BE2C (cell line): ENCODE measurements at places on chromosomes 7 and 10.

GRCh38 chr7:100366411-100367250 lies 6.7 kb upstream of the PILRA start:
- DNase-seq: no peak

DNA sequence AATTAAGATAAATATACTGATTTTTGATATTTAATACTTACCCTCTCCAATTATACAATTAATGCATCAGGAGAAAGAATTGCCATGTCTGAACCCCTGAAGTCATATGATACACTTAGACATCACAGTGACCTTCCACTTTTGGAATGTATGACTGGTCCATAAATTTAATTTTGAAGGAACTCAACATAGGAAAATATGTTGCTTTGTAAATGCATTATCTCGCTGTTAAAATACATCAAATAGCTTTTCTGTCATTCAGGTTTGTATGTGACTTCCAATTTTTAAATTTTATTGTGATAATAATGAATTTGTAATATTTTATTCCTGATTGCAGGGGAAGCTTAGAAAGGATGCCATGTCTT lies 631.9 kb upstream of the ANKRD30A start:
- DNase-seq: no peak

DNA sequence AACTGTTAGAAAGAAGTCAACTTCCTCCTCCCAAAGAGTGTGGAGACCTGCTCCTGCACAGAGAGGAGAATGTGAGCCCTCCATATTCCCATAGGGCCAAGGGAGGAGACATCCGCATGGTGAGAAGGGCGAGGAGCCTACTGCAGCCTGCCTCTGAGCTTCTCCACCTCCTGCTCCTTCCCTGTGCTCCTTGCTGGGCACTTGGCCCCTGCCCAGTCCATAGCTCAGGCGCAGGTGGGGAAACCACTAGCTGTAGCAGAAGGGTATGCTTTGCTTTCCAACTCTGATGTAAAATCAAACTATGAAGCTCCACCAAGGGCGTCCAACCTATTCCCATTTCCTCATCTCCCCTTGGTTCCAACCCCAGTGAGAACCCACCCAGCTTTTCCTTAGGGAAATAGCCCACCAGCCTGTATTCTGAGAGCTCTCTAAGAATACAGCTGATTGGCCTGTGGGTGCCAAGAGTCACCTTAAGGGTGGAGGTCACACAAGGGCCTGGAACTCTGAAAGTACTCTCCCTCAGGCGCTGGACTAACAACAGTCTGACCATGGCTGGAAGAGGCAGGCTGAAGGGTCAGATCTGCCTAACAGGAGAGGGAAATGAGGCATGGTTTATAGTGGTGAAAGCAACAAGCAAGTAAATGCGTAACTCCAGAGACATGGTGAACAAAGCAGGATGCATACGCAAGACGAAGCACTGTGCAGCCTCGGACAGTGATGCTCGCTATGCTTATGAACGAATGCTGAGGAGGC lies 13.9 kb downstream of the ZNF488 start:
- no peak for DNase-seq

DNA sequence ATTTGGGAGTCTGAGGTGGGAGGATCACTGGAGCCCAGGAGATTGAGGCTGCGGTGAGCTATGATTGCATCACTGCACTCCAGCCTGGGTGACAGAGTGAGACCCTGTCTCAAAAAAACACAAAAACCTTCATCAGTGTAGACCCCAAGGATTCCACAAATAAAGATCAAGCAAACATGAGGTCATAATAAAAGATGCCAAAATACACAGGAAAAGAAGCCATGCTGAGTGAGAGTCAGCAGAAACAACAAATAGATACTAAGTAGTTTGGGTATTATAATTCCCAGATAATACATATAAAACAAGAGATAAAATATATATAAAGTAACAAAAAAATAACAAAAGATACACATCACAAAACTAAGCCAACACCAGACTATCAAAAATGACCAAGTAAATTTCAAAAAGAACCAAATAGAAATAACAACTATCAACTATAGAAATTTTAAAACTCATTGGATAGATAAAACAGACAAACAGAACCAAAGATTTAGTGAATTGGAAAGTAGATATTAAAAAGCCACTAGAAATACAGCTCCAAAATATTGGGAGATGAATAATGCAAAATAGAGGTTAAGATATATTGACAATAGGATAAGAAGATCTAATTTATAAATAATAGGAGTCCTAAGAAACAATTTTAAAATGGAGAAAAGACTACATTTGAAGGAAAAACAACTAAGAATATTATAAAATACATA lies 48.9 kb upstream of the FHIP2A start:
- DNase-seq: no peak

DNA sequence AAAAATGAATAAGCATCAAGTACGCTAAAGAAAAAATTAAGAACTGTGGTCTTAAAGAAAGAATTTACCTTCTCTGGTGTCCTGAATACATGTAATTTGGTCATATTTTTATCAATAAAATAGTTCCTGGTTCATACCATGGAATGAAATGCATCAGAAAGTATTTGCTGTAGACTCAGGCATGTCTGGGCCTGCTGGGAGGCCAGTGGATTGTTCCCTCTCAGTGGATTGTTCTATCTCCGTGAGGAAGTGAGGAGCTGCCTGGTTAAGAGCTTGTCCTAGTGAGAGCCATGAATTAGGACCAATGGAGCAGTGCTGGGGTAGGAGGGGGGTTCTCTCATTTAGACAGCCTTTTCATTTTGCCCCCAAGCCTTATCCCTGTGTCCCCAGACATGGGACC lies 211.7 kb upstream of the HABP2 start:
- no peak for DNase-seq

GRCh38 chr10:132423966-132424861 lies 27.2 kb downstream of the PWWP2B start:
- DNase-seq: no peak

GRCh38 chr10:45557275-45557905 lies 115.2 kb downstream of the ZFAND4 start:
- no peak for DNase-seq

GRCh38 chr7:44291066-44291732 lies 34.2 kb downstream of the CAMK2B start:
- DNase-seq: peak; percentile 3

GRCh38 chr7:30927559-30927958 lies 15.9 kb downstream of the AQP1 start:
- DNase-seq: no peak

- peak; percentile 23 for DNase-seq
Measured at GRCh38 chr10:123835575-123835974, 56.0 kb downstream of the CPXM2 start.

DNA sequence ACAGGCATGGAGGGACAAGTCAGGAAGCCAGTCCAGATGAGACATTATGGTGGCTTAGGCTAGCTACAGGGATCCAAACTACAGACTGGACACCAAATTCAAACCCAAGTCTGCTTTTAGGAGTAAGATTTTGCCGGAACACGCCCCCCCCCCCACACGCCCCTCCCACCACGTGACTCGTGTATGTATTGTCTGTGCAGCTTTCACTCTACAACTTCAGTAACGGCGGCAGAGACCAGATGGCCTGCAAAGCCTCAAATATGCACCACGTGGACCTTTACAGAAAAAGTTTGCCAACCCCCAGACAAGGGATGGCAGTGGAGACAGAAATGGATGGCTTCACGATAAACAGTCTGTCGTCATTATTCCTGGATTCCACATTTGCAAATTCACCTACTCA lies 14.5 kb downstream of the HIPK2 start:
- DNase-seq: no peak

GRCh38 chr10:113480851-113481502 lies 71.9 kb upstream of the HABP2 start:
- DNase-seq: no peak

- no peak for DNase-seq
Measured at GRCh38 chr7:129258649-129259389, 34.0 kb downstream of the AHCYL2 start.

DNA sequence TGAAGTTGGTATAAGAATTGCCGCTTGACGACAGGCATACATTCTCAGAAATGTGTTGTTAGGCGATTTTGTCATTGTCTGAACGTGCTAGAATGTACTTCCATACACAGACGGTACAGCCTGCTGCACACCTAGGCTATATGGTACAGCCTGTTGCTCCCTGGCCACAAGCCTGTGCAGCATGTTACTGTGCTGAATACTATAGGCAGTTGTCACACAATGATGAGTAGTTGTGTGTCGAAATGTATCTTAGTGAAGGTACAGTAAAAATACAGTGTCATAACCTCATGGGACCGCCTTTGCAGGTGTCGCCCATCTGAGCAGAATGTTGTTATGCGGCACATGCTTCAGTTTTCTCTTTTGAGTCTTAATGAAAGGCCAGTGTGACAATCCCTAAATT lies 66.5 kb downstream of the SHH start:
- DNase-seq: no peak

DNA sequence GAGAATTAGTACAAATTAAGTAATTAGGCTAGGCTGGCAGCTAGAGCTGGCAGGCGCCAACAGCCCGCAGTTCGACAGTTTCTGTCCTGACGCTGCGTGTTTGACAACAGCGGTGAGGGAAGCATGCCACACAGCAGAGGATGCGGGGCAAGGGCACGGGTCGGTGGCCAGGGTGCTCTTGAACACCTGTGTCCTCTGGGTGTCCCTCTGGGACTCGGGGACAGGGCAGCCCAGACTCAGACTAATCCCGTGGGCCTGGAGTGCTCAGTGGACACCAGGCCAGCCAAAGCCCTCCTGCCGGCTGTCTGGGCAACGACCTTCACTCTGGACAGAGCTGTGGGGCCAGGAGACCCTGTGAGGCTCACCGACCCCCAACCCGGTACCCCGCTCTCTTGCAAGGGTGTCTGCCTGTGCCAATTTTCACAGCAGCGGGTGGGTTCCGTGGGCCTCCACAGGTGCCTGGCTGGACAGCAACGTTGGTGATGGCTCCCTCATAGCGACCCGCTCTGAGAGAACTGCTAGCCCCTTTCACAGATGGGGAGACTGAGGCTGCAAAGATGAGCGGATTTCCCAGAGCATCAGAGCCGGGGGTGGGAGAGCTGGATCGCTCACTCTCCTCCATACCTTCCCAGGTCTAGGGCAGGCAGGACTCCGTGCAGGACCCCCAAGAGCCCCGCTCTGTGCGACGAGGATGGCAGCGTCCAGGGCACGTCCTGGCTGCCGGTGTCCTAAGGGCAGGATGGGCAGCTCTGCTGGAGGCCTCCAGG lies 48.5 kb downstream of the FOXL3 start:
- no peak for DNase-seq

DNA sequence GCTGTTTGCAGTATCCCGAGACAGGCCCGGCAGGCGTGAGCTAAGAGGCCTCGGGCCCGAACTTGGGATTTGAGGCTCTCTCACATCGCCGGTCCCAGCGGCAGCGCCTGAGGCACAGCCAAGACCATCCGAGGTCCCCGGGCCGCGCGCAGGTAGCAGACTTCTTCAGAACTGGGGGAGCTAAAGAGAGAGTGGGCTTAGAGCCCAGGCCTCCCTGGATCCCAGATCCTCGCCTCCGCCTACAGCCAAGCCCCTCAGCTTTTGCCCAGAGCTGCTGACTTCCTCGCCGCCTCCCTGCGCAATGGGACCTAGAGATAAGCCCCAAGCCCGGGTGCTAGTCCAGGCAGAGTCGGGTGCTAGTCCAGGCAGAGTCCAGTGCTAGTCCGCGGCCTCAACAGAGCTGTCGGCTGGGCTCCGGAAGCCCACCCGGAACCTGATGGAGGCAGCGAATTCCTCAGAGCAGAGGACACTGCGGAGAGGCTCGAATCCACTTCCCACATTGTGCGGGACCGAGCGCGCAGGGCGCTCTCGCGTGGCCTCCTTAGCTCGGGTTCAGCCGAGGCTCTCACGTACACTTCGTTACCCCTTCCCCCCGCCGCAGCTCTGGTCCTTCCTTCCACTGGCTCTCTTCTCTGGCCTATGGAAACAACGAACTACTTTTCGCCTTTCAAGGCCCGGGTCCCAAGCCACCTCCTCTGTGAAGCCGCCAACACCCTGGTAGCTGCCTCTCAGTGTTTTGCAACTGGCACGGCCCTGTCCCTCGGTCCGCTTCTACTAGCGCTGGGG lies 5.8 kb downstream of the LBX1 start:
- no peak for DNase-seq

- no peak for DNase-seq
Measured at GRCh38 chr7:94104301-94104700, 100.1 kb upstream of the BET1 start.

- no peak for DNase-seq
Measured at GRCh38 chr10:49330127-49330665, 31.2 kb downstream of the C10orf71 start.

- no peak for DNase-seq
Measured at GRCh38 chr10:46558392-46559185, 2.1 kb upstream of the GPRIN2 start.

GRCh38 chr7:128422842-128423241 lies 13.1 kb upstream of the IMPDH1 start:
- no peak for DNase-seq

DNA sequence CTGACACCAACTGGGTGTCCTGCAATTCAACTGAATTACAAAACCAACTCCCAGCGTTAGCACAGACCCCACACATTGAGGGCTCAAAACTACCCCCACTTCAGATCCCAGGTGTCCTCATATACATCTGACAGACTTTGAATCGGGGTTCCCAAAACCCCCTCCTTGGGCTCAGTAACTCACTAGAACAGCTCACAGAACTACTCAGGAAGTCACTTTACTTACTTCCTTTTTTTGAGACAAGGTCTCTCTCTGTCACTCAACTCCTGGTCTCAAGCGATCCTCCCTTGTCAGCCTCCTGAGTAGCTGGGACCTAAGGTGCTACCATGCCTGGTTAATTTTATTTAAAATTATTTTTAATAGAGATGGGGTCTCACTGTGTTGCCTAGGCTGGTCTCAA lies 456.0 kb downstream of the SDK1 start:
- no peak for DNase-seq
